ENCODE measurements at places on chromosomes 12 and 14.

DNA sequence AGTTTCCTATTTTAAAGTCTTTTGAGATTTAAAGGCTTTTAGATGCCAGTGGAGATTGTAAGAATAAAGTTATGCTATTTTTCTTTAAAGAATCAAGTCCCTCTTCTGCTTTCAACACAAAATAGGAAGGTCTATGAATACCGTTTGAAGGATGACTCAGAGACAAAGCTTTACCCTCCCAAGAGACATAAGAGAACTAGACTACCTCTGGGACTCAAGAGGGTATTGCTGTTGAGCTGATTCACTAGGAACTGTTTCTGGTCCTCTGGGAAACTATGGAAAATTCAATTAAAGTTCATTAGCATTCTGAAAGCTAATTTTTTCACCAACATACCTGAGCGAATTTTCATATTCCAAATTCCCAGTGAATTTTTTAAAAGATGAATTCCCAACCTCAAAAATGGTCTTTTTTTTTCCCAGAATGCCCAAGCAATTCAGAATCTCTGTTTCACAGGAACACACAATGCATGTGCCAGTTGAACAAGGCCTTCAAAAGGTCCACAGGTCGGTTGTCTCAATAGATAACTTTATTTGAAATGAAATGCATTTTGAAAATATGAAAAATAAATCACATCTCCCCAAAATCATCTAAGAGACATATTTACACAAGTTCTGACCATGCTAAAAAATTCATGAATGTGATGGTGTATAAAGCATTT lies 6.5 kb downstream of the PHLDA1 start:
- no peak for DNase-seq

DNA sequence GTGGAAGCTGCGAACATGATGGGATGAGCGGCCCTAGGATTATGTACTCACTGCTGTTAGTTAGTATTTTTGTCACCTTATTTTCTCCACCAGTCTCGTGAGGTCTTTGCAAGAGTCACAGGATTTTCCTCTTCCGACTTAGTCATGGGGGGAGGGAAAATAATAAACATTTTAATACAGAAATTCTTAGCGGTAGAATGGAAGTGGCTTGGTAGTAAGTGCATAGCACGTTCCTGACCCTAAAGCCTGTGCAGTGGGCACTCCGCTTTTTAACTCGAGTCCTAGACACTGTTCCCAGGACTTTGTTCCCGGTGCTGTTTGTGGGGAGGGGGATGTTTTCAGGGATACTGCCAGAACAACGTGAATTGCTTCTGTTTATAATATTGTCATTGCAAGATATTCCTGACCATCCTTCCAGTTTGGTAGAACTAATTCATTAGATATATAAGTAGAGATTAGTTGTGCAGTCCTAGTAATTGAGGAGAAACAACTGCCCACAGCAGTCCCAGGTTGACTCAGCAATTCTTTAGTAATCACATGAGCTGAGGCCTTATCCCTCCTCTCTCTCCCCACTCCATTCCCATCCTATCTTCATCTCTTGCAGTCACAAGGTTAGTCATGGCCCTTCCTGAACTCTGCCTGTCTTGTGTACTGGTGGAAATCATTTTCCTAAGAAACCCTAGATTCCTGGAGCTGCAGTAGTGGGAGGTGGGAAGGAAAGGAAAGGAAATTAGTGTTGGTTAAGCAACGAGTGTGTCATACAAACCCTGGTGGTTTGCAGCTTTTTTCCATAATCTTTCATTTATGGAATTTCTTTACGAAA lies 799 bp downstream of the SLC38A6 start:
- no peak for DNase-seq

DNA sequence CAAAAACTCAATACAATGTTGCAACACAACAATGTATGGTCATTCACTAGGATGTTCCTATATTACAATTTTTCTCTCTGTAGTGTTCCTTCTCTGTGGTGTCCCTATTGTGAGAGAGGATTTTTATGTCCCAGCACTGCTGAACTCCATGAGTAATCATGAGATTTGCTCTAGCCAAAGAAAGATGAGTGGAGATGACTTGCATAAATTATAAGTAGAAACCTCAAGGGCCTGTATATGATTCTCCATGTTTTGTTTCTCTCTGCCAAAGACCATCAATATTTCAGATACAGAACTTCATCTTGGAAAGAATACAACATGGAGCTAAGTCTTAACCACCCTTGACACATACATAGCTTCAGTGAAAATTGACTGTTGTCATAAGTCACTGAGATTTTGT lies 579.1 kb downstream of the TMTC2 start:
- no peak for DNase-seq

DNA sequence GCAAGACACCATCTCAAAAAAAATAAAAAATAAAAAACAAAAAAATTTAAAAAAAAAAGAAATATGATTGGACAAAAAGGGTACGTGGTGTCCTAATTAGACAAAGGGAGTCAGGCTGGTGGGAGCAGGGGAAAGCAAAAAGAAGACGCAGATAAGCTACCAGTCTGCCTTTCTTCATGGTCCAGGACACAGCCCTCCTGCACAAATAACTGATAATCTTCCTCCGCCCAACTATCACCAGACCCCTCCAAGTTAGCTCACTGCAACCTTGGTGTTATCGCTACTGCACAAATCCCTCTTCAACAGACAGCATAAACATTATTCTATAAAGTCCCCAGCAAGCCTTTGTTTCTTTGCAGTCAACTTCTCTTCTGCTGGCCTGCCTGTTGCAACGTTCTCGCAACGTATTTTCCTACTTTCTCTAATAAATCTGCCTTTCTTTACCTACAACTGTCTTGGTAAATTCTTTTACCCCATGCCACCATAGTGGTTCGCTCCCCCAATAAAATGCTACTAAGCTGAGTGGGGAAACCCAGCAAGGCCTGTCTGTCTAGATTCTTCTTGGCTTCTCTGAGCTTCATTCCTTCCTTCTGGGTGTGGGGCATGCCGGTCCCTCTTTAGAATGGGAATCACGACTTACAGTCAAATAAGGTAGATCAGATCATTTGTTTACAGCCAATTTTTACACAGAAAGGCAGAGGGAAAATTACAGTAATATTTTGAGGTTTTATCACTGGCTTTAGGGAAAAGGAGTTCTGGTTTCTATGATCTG lies 14.6 kb upstream of the DNAL1 start:
- no peak for DNase-seq

- DNase-seq = no peak
Observed at GRCh38 chr12:132441871-132442863, 47.8 kb upstream of the FBRSL1 start.

DNA sequence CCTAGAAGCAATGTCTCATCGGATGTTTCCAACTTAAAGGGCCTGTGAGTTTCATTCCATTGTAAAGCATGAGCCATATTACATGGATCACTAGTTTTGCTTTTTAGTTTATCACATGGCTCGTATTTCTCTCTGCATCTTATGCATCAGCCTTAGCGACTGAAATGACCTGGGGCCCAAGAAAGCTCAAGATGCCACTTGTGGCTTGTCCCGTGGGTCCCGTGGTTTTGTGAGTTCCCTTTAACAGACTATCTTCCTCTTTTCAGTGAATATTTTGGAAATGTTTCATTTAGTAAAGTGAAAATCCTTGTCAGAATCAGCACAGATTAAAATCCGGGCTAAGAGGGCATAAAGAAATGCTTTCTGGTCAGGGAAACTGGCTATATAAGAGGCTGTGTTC lies 86.2 kb upstream of the PPM1H start:
- DNase-seq = no peak

GRCh38 chr12:38949363-38949762 lies 44.0 kb upstream of the CPNE8 start:
- DNase-seq = no peak

DNA sequence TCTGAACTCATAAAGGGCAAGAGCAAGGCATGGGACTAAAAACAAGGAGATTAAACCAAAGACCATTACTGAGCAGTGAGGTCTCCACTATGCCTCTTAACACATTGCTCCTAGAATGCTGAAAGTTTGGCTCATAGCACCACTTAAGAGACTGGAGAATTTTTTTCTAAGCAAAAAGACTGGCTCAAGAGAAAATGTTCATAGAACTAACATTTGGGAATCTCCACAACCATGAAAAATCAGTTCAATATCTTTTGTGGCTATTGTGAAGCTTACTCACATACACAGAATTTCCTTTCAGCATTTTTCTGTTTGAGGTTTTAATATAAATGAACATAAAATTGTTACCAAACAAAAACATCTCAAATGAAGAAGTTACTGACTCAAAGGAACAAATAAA lies 255.8 kb downstream of the CCDC91 start:
- no peak for DNase-seq

- no peak for DNase-seq
Observed at GRCh38 chr12:11813438-11813813, 164.0 kb downstream of the ETV6 start.

GRCh38 chr14:23154964-23155587 lies 28.4 kb downstream of the SLC7A8 start:
- DNase-seq = peak; percentile 58

- DNase-seq = no peak
Observed at GRCh38 chr12:108638997-108639822, 5.5 kb upstream of the SELPLG start.

DNA sequence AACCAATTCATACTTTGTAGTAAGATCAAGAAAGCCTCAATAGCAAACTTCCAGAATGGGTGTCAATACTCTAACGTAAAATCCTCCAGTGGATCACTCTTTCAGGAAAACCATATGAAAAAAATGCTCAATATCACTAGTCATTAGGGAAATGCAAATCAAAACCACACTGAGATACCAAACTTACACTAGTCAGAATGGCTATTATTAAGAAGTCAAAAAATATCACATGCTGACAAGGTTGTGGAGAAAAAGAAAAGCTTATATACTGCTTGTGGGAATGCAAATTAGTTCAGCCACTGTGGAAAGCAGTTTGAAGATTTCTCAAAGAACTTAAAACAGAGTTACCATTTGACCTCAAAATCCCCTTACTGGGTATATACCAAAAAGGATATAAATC lies 49.5 kb upstream of the ATXN7L3B start:
- no peak for DNase-seq

DNA sequence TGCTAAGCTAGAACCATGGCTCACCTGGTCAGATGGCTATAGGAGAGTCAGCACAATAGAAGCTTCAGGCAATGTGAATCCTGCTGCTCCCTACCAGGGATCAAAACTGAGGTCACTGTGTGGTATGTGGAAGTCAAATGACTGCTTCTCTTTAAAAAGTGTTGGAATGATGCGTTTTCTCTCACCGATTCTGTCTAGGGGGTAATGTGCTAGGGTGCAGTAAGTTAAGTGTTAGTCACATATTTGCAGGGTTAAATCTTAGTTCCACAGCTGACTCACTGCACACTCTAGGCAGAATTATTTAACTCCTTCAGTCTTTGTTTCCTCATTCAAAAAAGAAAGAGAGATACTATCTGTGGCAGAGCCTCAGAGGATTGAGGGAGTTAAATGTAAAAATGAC lies 696.6 kb downstream of the DIO2 start:
- DNase-seq = no peak

DNA sequence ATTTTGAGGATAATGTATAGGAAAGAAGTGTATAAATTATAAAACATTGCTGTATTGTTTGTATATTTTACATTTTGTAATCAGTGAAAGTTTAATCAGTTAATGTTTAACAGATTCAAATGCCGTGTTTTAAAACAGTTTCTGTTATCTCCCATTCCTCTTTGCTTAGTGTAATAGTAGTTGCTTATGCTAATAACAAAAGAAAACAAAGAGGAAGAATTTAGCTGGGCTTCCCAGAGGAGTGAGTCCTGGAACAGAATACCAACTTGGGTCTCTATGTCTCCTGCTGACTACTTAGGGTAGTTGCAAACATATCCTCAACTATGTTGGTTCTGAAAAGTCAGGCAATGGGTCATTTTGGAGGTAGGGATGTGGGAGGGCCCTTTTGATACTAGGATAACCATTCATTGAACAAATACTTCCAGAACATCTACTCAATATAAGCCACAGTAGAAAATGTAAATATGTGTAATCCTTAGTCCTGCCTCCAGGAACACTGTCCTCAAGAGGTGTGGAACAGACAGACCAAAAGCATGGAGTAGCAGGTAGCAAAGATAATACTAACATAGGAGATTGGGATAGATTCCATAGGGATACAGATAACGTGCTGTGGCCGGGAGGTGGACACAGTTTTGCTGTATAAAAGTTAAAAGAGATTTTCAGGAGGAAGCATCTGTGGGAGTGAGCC lies 36.1 kb upstream of the EVL start:
- no peak for DNase-seq

DNA sequence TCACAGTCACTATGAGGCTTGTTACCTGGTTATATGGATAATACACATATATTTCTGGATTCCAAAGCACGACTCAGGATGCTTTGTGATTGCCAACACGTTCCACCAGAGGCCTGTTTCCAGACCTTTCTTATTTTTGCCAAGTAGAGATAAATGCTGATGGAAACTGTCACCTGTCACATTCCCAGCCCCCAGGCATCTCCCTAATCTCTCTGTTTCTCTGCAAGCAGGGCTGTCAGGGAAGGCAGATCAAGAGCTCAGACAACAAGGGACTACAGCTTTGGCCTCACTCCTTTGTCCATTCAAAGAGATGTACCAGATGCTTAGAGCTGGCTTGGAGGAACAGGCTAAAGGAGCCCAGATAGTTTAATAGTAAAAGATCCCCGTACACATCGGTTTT lies 21.8 kb upstream of the DDHD1 start:
- no peak for DNase-seq

DNA sequence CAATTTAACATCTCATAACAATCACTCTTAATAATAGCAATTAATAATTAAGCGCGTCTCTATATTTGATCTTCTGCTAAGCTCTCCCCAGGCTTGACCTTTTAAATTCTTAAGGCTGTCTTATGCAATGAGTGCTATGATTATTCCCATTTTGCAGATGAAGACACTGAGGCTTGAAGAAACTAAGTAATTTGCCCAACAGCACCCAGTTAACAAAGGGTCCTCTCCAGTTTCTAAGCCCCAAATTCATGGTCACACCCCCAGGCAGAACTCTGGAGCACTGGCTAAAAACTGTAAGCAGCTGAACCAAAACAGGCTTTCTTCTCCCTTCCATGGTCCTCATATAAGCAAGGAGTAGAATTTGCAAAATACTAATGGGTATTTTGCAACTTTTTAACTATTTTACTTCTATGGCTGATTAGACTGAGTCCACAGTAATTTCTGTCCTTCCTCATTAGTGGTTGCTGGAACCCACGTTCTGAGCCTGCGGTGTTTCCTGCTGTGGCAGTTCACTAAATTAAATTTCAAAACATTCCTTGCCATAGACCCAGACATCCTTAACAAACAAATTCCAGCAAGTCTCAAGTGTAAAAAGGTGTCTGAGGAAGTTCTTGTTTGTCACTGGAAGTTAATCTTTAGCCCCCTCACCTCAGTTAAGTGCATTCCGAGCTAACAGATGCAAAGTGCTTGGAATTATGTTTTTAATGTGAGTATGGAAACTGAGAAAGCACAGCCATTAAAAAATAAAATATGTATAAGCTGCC lies 76.5 kb downstream of the TMEM132D start:
- DNase-seq = no peak

- DNase-seq = no peak
Observed at GRCh38 chr12:128707488-128707887, 116.3 kb downstream of the SLC15A4 start.

DNA sequence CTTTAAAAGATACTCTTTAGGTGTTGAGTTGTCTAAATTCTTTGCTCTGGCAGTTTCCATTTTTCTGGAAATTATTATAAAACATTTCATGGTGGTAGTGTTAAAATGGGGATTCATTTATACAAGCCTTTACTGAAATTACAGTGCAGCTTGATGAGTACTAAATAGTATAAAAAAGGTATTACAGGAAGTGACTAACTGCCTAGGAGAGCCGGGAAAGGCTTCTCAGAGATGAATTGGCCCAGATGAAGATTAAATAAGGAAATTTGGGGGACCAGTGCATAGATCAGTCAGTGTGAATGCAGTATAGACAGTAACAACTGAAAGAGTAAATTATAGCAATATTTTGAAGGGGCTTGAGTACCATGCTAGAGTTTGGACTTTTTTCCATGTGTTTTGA lies 7.5 kb downstream of the PSMA6 start:
- no peak for DNase-seq
